ENCODE measurements at places on chromosomes 2 and 18.

GRCh38 chr18:47522359-47522758, 270.9 kb upstream of the SKOR2 start:
- DNase-seq = no peak

GRCh38 chr2:55862246-55862645, 61.3 kb downstream of the EFEMP1 start:
- peak; percentile 78 for DNase-seq

GRCh38 chr2:237404413-237404812, 9.6 kb downstream of the COL6A3 start:
- DNase-seq = no peak

DNA sequence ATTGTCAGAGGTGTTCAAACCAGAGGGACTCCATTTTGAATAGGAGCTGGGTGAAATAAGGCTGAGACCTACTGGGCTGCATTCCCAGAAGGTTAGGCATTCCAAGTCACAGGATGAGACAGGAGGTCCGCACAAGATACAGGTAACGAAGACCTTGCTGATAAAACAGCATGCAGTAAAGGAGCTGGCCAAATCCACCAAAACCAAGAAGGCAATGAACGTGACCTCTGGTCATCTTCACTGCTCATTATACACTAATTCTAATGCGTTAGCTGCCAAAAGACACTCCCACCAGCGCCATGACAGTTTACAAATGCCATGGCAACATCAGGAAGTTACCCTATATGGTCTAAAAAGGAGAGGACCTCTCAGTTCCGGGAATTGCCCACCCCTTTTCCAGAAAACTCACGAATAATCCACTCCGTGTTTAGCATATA, 10.6 kb downstream of the SH3YL1 start:
- no peak for DNase-seq

GRCh38 chr2:3257166-3257565, 120.5 kb downstream of the EIPR1 start:
- DNase-seq = no peak
